ENCODE measurements at places on chromosomes 7 and 10.

DNA sequence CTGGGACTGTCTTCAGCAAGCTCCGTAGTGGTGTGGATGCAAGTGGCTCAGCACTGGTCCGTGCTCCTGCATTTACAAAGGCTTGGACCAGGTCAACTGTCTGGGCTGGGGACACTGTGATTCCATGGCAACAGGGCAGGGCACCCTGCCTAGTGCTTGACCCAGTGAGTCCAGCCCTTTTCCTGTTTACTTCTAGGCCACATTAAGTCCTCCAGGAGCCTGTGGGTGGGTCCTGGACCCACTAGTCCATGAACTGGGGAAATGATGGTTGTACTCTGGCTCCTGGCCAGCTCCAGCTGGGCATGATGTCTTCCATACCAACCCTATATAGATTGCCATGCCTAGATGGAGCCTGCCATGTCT is 152.0 kb downstream of the RPS24 start:
- no peak for DNase-seq

DNA sequence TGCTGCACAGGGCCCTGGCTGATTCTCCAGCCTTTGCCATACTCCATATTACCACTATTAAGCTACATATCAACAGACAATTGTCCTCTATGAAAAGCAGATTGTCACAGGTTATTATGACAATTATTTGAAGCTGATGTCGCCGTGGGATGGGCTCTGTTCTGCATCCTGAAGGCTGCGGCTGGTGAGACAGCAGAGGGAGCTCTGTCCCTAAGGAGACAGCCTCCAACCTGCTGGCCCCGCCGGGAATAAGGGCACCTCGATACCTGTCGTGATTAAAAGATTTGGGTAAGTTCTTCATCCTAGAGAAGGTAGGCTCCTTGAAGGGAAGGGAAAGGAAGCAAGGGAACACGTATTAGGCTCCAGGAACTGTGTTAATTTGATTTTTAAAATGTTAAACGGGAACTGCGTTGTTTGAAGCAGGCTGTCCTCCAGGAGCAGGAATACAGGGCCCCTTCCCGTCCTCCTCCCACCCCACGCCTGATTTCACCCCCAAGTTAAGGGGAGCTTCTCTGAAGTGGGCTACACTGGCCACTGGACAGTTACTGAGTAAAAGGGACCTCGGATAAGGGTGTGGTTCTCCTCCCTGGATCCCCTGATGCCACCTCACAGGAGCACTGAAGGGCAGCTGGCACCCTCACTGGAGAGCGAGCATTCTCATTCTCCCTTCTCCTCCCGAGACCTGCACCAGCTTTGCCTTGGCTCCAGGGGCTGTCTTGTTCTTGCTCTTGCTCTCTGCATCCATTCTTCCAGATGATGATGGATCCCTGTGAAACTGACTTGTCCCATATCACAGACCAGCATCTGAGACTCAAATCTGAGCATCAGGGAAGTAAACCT is 11.8 kb upstream of the TIAL1 start:
- DNase-seq, result no peak

- no peak for DNase-seq
These were observed 290.1 kb upstream of the ZMIZ1 start for GRCh38 chr10:78778444-78779338.

GRCh38 chr10:3372281-3372680 is 199.7 kb upstream of the PITRM1 start:
- no peak for DNase-seq

- DNase-seq, result no peak
These were observed 3.3 kb upstream of the MEST start for GRCh38 chr7:130488392-130489139.

DNA sequence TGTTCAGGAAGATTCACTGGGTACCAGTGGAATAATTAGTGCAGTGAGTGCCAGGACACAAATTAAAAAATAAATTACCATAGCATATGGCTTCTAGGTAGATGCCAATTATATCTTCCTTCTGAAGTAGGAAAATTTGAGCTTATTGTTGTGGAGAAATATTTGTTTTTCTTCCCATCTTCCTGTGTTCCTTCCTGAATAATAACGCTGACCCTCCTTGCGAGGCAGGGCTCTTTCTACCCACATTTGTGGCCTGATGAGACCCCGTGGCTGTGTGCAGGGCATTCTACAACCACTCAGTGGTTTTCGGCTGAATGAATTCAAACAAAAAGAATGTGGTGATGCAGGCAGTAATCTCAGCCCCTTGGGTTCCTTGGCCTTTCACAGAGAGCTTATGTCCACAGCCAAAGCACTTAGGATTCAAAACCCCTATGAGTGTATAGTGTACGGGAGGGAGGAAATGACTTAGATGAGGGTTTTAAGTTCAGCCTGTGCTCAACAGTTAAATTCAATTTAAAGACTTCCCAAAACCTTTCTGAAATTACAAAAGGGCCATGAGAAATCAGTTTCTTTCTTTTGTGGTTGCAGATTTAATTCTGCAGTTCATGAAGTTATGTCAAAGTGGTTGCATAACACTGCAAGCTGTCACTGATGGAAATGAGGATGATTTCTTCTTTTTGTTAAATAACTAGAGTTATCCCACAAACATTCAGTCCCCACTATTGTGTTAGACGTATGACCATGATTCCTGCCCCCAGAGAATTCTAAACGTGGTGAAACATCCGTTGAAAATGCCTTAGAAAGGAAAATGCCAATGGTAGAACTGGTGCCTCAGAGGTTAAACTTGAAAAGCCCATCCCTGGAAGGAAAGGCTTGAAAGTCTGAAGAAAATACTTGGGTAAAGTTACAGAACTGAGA is 255.3 kb downstream of the FZD1 start:
- no peak for DNase-seq

GRCh38 chr7:151813997-151814396 is 62.9 kb downstream of the PRKAG2 start:
- DNase-seq, result no peak

DNA sequence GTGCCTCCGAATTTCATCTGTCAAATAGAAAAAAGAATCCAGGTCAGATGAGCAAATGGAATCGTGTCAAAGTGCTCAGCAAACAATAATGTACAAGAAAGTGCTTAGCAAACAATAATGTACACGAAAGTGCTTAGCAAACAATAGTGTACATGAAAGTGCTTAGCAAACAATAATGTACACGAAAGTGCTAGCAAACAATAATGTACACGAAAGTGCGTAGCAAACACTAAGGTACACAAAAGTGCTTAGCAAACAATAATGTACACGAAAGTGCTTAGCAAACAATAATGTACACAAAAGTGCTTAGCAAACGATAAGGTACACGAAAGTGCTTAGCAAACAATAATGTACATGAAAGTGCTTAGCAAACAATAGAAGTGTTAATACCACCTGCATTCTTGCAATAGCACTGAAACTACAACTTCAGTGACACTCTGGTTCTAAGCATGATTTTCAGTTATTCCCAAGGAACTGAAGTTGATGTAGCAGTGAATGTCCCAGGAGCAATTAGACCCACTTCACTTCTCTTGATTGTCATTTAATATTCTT is 33.4 kb upstream of the MYL10 start:
- DNase-seq, result no peak

GRCh38 chr7:116231949-116232348 is 21.6 kb downstream of the TES start:
- DNase-seq, result no peak

DNA sequence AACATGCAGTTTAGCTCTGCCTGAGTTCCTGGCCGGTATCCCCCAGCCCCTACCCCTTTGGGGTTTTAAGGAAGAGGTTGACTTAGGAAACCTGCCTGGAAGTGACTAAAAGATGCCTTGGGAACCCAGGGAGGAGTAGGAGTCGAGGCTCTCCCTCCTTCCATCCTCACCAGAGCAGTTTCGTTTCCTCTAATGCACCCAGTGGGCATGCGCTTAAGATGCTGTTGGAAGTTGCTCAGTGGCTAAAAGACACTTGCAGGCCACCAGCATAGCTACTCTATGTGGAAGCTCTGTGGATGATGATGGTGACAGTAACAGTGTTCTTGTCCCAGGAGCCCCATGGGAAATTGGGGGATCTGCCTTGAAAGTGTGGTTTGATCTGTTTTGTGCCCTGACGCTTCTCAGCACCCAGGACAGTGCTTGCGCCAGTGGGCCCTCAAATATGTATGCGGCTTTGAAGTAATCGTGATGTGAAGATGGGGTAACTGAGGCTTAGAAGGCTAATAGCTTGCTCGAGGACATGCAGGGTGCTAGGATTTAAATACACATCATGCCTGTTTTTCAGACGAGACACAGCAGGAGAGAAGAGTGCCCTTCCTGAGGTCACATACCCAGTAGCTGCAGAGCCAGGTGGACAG is 32.0 kb downstream of the TBATA start:
- DNase-seq, result no peak

GRCh38 chr7:14892961-14893360 is 9.6 kb downstream of the DGKB start:
- no peak for DNase-seq

DNA sequence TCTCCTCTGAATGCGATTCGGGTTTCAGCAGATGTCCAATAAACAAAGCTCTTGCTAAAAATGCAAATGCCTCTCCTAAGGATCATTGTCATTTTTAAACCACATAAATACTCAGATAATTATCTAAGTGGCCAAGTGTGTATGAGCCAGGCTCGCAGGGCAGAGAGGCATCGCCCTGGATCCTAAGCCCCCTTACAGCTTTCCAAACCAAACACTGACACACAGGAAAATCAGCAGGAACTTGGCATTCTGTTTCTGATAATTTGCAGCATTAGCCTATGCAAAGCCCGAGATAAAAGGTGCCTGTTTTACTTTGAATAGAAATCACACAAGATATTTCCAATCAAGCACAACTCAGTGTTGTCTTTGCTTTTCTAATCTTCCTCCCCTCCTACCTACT is 134.4 kb downstream of the ABCA13 start:
- DNase-seq, result no peak

DNA sequence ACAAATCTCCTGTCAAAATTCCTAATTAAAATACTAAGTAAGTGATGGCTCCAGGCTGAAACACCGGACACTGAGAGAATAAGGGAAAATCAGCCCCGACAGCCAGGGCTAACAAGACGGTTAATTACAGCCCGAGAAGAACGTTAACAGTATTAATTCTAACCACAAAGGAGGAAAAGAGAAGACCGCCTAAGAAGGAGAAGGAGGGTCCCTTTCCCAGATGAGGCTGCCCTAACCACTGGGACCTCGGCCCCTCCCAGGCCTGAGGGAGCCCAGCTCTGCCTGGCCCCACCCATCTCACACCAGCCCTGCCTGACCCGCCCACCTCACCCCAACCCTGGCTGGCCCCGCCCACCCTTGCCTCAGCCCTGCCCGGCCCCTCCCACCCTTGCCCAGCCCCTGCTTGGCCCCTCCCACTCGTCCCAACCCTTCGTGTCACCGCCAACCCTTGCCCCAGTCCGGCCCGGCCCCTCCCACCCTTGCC is 51.3 kb downstream of the PWWP2B start:
- peak; percentile 39 for DNase-seq

GRCh38 chr7:154844955-154845354 is 158.0 kb downstream of the PAXIP1 start:
- no peak for DNase-seq

GRCh38 chr7:94823947-94824346 is 83.4 kb upstream of the PPP1R9A start:
- DNase-seq, result no peak

DNA sequence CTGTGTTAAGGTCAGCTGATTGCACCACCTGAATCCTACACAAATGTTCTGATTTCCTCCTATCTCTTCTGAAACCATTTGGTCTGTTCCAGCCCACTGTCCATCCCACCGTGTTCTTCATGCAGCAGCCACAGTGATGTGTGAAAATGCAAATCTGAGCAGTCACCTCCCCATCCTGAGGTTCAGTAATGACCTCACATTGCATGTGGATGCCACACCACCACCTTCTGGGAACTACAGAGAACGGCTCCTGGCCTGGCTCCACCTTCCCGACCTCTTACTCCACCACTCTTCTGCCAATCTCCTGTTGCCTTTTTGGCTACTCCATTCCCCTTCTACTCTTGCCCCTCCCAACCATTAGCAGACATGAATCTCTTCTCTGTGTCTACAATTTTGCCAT is 244.4 kb downstream of the TNS3 start:
- no peak for DNase-seq

DNA sequence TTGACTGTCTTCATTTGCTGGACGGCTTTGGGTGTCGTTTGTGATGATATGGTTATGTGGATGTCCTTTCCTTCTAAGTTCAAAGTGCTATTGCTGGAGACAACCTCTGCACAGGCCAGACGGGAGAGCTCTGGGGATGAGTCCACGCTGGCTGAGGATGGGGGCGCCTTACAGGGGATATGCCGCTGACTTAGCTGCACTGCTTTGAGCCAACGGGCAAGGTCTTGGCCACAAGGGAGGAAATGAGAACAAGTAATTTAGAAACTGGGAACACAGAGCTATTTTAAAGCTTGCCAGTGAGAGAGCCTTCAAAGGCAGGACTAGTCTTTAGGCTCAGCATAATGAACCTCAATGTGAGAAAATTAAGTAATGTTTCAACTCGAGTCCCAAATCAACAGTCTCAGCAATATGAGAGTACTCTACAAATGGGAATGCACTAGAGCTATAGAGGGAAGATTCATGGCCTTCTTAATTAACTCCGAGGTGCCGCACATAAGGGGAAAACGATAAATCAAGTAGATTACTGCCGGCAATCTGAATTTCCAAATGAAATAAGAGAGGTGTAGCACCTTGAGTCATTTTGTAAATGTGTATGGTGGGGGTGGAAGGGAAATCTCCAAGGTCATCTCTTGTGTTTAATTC is 209.3 kb downstream of the JAZF1 start:
- DNase-seq, result no peak

DNA sequence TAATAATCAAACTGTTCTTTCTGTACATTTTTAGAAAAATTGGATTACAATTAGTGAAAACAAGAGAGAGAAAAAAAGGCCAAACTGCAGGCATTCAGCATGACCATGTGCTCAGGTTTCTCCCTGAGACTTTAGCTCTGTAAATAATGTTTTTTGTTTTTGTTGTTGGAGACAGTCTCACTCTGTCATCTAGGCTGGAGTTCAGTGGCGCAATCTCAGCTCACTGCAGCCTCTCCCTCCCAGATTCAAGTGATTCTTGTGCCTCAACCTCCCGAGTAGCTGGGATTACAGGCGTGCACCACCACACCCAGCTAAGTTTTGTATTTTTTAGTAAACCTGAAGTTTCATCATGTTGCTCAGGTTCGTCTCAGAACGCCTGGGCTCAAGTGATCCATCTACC is 23.0 kb downstream of the BZW2 start:
- no peak for DNase-seq

DNA sequence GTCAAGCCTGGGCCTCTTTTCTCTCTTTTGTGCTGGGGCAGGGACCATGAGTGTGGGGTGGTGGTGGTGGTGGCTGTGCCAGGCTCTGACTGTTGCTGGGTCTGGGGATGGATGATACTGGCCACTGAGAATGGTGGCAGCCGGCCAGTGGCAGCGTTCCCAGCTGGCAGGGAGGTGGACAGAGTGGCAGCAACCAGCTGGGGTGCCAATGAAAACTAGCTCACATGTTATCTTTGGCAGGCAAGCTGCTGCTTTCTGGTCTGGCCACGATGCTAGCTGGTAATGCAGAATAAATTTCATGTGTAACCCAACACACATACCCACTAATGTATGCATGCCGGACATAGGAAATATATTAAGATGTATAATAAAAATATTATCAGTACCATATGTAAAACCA is 95.0 kb upstream of the SLC26A5 start:
- DNase-seq, result no peak

GRCh38 chr7:155788616-155789000 is 23.7 kb downstream of the SHH start:
- DNase-seq, result no peak

All from stimulated activated CD8-positive, alpha-beta memory T cell treated with anti-CD3 and anti-CD28 coated beads, Interleukin-2, amount 100 ng/mL, for 1 hour (primary cell).